ENCODE measurements at places on chromosomes 16 and 17.

- no peak for DNase-seq
These were observed 57.5 kb downstream of the WIPI1 start for GRCh38 chr17:68399638-68400403.

DNA sequence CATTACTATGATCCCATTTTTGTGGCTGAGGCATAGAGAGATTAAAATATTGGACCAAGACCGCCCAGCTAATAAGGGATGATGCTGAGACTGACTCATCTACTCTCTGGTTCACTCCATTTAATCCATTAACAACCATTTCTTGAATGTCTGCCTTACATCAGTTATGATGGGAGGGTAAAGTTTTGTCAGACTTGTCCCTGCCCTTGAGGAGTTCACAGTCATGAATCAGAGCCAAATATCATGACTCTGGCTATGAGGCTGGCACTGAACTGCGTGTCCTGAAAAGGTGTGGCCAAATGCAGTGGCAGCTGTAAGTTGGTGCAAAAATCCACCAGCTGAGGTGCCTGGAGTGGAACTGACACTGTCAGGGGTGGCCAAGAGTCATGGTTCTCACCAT is 35.0 kb upstream of the MAF start:
- DNase-seq = no peak

- no peak for DNase-seq
These were observed 17.9 kb downstream of the CASKIN1 start for GRCh38 chr16:2178321-2179106.

GRCh38 chr17:57999496-58000017 is 7.5 kb downstream of the SRSF1 start:
- DNase-seq = peak; percentile 74

DNA sequence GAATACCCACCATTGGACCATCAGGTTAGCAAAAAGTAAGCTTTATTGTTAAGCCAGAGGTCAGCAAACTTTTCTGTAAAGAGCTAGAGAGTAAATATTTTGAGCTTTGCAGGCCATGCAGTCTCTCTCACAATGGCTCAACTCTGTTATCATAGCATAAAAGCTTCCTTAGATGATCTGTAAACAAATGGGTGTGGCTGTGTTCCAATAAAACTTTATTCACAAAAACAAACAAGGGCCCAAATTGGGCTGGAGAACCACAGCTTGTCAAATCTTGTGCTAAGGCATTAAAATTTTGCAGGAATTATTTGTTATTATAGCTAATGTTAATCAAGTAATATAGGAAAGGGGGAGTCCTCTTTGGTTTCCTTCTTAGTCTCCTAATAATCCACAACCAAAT is 153.6 kb downstream of the GRIN2A start:
- no peak for DNase-seq

DNA sequence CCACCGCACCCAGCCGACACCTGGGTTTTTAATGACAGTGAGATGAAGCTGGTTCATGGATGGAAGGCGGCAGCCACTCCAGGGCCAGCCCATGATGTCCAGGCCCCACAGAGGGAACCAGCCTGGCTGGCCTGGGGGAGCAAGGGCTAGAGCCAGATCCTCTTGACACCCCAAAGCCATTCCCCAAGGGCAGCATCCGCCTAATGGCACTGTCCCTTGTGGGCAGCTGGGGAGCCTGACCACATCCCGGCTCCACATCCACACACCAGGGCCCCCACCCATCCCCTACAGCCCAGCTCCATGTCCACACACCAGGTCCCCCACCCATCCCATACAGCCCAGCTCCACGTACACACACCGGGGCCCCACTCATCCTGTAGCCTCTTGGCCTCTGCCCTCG is 53.3 kb upstream of the ACSF3 start:
- no peak for DNase-seq

DNA sequence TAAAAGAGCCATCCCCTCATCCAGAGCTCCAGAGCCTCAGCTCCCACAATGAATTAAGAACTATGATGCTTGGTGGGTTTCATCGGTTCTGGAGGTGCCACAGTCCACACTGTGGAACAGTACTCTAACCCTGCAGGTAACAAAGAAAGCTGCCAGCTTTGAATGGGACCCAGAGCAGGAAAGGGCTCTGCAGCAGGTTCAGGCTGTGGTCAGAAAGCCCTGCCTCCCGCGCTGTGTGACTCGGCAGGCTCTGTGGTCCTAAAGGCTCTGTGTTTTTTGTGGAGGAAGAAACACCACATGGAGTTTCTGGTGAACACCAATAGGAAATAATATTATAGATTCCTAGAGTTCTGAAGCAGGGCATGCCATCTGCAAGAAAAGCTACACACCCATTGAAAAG is 32.5 kb downstream of the MRPS23 start:
- no peak for DNase-seq

GRCh38 chr16:69563605-69564580 is 1.9 kb upstream of the NFAT5 start:
- DNase-seq = peak; percentile 96

DNA sequence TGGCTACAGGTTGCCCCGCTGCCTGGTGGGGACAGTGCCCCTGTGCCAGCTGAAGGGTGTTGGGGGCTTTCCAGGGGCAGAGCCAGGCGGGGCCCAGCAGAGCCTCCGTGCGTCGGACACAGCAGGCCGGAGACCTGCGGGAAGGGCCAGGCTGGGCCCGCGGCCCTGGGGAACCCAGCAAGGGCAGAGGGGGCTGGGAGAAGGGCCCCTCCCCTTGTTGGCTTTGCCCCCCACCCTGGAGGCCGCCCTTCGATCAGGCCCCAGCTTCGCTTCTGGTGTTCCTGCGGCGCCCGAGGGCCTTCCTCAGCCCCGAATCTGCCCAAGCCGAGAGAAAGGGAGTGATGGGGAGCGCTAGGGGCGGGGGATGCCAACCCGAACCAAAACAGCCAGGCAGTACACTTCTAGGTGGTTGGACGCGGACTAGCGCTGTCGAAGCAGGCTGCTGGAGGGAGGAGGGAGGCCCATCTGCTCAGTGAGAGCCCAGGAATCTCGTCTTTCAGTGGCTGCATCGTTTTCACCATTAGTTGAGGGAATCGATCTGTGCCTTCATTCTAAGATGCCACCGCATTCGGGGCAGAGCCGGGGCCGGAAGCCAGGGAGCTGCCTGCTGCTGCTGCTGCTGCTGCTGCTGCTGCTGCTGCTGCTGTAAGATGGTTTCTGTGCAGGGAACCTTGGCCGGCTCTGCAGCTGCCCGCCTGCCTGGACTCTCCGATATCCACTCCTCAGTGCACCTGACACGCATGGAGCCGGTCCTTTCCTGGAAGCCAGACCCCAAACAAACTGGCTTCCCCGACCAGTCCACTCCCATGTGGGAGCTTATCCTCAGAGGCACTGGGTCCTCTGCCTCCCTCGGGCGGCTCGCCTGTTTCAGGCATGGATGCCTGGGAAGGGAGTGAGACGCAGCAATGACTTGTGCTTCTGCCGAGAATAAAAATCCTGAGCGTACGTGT is 1.7 kb downstream of the JPH3 start:
- no peak for DNase-seq

DNA sequence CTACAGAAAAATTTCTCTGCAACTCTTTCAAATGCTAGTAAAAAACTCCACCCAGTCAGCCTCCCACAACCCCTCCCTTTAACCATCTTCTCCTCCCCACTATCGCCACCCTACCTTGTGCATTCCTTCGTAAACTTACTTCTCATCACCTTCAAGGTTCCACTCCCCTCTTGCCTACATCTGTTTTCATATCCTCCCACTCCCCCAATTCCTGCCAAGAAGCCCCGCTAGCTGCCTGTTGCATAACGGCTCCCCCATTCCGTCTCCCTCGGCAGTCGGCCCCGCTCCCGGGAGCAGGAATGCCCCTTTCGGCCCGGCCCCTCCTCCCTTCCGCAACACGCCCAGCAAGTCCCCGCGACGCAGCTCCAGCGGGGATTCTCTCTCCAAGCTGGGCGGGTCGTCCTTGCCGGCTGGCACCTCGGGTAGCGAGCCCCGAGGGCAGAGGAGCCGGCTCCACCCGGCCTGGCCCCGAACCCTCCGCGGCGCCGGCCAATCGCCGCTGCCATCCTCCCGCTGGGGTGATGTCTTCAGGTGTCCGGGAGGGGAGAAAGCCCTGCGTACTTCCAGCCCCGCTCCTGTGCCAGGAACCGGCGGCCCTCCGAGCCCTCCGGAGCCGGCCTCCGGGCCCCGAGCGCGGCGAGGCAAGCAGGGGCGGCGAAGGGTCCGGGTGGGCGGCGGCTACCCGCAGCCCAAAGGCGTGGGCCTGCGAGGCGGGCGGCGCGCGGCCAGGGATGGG is 1.5 kb downstream of the PHLPP2 start:
- DNase-seq = peak; percentile 80

DNA sequence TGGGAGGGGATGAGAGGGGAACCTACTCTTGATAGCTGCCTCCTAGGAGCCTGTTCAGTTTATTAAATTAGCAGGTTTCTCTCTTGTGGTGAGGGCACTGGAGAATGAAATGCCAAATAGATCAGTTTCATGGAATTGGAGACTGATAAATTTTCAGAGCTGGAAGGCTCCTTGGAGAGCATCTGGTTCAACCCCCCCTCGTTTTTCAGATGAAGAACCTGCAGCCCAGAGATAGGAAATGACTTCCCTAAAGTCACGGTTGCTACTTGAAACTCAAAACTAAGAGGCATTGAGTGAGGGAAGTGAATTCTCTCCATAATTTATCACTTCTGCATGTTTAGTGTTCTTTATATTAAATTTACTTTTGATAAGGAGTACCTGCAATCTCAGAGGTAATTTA is 366.0 kb upstream of the CCL2 start:
- DNase-seq = no peak

DNA sequence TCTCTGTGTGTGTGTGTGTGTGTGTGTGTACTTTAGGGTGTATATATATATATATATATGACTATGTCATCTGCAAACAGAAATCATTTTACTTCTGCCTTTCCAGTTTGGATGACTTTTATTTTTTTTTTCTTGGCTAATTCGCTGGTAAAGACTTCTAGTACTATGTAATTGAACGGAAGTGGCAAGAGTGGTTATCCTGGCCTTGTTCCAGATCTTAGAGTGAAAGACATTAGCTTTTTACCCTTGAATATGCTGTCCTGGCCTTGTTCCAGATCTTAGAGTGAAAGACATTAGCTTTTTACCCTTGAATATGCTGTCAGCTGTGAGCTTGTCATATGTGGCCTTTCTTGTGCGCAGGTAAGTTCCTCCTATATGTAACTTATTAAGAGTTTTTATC is 72.7 kb upstream of the MYOCD start:
- DNase-seq = no peak

DNA sequence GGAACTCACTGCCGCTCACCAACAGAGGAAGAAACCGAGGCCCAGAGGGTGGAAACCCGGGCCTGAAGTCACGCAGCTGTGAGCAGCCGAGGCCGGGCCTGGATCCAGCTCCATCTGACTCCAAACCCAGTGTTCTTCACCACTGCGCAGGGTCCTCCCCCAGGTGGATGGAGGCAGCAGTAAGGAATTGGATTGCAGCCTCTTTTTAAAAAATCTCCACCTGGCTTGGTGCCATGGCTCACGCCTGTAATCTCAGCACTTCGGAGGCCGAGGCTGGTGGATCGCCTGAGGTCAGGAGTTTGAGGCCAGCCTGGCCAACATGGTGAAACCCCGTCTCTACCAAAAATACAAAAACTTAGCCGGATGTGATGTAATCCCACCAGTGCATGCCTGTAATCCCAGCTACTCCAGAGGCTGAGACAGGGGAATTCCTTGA is 177.2 kb downstream of the FOXL1 start:
- no peak for DNase-seq

- peak; percentile 28 for DNase-seq
These were observed 48.8 kb downstream of the SDK2 start for GRCh38 chr17:73595479-73595878.

DNA sequence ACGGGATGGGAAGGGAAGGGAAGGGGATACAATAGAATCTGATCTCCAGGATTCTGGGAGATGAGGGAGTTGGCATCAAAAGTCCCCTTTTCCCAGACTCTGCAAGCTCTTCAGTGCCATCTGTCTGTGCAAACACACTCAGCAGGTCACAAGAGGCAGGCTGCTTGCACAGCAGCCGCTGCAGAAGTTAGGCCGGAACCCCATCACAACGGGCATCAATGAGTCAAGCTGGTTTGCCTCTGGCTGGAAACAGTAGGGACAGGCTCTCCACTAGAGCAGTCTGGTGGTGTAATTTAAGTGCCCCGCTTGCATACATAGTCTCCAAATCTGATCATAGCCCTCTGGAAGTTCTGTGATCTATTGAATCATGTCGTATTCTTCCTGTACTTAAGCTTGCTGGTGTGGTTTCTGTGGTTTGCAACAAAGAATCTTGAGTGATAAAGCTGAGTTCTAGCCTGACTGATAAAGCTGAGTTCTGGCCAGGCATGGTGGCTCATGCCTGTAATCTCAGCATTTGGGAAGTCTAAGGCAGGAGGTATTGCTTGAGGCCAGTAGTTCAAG is 33.7 kb upstream of the KDM8 start:
- DNase-seq = peak; percentile 82

DNA sequence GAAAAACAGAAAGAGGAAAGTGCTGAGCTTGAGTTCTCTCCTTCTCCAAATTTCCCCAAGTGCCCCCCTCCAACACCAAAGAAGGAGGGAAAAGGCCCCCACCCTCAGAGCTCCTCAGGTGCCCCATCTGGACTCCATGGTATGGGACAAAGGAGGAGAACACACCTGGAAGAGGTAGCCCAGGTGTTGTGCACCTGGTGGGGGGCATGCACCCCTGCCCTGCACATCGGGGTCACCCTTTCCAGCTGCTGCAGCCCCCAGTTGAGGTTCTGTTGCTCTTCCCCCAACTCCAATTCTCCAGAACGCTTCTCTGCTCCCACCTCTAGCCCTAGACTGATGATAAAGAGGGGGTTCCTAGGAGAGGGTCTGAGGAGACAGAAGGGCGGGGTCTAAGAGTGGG is 3.0 kb upstream of the COL1A1 start:
- no peak for DNase-seq

- no peak for DNase-seq
These were observed 47.9 kb downstream of the DNAH17 start for GRCh38 chr17:78529251-78529650.

GRCh38 chr16:50679266-50679665 is 1.8 kb downstream of the SNX20 start:
- DNase-seq = no peak

GRCh38 chr17:72110231-72110941 is 10.4 kb upstream of the SOX9 start:
- no peak for DNase-seq

- DNase-seq = no peak
These were observed 715.9 kb upstream of the RBFOX1 start for GRCh38 chr16:6616746-6617145.

DNA sequence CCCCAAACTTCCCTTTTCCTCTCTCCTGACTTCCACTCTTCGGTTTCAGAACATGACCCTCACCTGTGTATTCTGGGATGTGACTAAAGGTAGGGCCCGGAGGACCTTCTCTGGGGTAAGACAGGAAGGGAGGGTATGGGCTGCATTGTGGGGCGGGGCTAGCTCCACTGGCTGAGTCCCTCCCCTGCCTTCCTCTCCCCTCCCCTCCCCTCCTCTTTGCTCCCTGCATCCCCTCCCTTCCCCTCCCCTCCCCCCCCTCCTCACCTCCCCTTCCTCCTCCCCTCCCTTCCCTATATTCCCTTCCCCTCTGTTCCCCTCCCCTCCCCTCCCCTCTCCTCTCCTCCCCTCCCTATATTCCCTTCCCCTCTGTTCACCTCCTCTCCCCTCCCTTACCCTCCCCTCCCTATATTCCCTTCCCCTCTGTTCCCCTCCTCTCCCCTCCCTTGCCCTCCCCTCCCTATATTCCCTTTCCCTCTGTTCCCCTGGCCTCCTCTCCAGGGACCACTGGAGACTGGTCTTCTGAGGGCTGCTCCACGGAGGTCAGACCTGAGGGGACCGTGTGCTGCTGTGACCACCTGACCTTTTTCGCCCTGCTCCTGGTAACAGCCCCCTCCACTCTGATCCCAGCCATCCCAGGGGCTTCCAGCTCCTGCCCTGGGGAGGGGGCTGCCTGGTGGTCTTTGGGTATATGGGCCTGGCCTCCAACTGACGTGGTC is 11.8 kb downstream of the ADGRG3 start:
- peak; percentile 71 for DNase-seq
